Epithelial cell of esophagus (primary cell): ENCODE measurements at places on chromosomes 3 and 15.

GRCh38 chr3:135197246-135197645 is 402.2 kb downstream of the EPHB1 start:
- DNase-seq = no peak

GRCh38 chr15:31228011-31228484 is 98.6 kb upstream of the KLF13 start:
- DNase-seq = no peak

- DNase-seq = no peak
Observed at GRCh38 chr3:118801899-118802298, 232.7 kb downstream of the IGSF11 start.

DNA sequence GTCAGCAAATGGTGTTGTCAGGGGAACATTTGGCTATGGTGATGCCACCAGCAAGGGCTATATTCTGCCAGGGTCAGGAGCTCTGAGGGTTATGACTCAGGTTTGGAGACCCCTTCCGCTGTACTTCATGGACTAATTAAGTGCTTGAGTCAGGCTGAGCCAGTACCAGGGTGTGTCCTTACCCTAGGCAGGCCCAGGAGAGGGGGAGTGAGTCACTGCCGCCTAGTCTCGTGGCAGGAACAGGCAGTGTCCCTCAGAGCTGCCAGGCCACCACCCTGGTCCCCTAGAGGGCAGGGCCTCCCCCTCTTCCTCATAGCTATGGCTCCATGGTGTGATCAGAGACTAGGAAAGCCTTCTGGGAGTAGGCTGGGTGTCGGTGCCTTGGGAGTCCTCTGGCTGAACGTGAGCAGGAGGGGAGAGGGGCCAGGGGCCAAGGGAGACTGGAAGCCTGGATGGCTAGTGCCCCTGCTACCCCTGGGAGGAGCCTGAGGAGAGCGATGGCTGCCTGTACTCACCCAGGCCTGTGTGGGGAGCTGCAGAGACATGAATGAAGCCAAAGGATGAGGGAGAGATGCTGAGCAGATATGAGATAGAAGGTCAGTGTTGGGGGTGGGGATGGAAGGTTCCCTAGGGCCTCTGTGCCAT is 10.6 kb downstream of the MAPKAPK3 start:
- DNase-seq = peak; percentile 91

DNA sequence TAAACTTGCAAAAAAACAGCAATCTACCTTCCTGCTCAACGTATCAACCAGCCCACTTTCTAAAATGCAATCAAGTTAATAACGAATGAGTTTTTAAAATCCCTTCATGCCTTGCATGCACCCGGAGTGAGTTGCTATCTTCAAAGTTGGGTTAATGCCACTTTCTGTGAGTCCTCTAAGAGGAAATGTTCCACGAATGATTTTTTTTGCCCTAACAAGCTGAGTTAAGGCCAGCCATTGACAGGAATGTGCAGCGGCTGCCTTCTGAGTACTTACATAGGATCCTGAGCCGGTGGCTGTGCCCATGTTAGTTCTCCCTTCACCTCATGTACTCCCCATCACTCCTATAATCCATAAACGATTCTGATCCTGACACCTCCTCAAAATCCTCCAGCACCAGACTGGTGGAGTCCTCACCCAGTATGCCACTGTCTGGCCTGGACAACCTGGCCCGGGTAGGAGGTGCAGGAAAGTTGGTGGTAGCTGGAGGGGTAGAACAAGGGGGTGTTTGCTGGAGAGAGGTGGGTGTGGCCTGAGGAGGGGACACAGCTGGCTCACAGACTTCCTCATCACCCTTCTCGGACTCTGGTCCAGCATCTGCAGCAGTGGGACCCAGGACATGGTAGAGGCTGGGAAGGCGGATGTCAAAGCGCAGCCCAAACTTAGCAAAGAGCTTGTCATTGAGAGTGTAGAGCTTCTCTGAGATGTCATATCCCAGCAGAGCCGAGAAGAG is 12.4 kb downstream of the POPDC2 start:
- DNase-seq = no peak

GRCh38 chr3:66885326-66886000 is 112.6 kb upstream of the KBTBD8 start:
- DNase-seq = peak; percentile 91

GRCh38 chr15:82587805-82588204 is 47.5 kb upstream of the RPS17 start:
- no peak for DNase-seq

DNA sequence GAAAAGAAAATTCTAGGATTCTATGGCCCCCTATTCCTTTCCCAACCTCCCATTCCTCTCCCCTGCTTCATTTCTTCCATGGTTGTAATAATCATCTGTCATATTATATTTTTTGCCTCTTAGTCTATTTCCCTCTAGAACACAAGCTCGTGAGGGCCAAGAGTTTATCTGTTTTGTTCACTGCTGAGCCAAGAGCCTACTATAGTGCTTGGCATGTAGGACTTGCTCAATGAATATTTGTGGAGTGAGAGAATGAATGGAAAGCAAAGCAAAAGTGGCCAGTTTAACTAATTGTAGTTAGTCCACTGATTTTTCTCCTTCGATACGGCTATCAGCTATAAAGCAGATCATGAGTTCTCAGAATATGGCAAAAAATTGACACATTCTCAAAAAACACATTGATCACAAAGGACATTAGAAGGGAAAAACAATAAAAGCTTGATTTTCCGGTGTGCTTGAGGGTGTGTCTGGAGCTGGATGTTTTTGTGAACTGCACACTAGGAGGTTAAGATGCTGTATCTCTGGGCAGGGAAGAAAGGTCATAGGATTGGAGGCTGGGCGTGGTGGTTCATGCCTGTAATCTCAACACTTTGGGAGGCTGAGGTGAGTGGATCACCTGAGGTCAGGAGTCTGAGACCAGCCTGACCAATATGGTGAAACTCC is 25.0 kb upstream of the CTSH start:
- DNase-seq = no peak

DNA sequence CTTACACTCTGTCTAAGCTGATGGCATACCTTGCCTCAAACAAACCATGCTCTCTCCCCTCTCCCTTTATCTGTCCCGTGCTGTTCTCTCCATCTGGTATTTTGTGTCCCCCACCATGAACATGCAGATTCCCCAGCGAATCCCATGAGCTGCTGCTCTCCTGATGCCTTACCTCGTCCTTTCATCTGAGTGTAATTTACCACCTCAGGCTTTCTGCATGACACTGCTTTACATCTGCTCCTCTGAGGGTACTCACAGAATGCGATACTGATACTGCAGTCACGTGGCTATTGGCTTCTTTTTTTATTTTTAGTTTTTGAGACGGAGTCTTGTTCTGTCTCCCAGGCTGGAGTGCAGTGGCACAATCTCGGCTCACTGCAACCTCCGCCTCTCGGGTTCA is 341.7 kb downstream of the PTPRG start:
- DNase-seq = no peak

DNA sequence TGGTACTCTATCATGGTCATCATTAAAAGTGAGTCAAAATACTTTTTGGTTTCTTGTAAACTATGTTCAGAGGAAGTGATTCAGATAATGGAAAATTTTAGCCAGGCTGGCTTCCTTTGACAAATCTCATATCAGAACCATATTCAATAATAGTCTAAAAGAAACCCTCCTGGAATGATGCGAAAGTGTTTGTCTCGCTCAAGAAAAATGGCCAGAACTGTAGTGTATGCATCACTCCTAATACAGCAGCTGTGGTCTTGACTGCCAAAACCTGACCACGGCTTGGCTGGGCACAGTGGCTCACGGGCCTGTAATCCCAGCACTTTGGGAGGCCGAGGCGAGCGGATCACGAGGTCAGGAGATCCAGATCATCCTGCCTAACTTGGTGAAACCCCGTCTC is 35.6 kb upstream of the KCNMB2 start:
- DNase-seq = no peak

GRCh38 chr15:81160312-81161159 is 26.5 kb downstream of the CFAP161 start:
- peak; percentile 83 for DNase-seq

GRCh38 chr15:101781928-101782327 is 21.4 kb upstream of the OR4F6 start:
- DNase-seq = no peak

GRCh38 chr3:119751423-119751822 is 30.5 kb upstream of the NR1I2 start:
- no peak for DNase-seq

DNA sequence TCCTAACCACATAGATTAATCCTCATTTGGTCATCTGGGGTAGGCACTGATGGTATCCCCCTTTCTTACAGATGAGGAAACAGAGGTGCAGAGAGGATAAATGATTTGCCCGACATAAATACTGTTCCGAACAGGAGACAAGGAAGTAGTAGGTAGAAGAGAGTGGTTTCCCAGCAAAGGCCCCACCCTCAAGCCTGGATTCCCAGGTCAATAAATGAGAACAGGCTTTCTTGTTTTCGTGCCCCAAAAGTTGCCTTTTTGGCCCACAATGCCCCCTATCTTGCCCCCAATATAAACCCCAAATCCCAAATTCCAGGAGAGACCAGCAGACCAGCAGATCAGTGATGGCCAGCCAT is 125.5 kb upstream of the PRR20G start:
- DNase-seq = no peak

DNA sequence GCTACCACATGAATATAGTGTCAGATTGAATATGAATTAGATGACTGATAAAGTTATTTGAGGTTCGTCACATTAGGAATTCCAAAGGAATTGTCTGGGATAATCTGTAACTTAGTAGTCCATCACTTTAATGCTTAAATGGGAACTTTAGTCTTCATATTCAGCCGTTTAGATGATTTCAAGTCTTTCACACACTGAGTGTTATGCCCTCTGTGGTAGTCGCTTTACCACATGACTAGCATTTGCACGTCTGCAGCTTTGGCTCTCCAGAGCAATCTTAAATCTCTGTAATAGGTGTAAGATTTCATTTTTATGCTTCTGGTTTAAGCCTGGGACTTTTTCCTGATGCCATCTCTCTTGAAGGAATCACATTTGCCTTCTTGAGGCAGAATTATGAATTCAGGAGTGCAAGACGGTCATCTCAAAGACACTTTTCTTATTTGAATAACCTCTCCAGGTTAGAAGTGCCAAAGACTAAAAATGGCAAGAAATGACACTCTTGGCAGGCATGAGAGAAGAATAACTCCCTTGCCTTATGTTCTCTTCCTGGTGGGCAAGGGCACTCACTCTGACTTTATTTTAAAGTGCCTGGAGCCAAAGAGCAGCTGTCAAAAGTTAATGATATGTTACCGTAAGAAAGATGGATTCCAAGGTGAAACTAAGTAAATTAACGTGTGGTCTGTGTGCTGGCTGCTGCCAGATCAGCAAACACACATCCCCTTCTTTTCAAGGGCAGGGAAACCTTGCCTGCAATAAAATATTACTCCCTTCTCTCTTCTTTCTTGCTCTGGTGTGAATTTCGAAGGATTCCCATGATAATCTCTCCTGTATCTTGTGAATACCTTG is 153.3 kb downstream of the B3GALNT1 start:
- no peak for DNase-seq

DNA sequence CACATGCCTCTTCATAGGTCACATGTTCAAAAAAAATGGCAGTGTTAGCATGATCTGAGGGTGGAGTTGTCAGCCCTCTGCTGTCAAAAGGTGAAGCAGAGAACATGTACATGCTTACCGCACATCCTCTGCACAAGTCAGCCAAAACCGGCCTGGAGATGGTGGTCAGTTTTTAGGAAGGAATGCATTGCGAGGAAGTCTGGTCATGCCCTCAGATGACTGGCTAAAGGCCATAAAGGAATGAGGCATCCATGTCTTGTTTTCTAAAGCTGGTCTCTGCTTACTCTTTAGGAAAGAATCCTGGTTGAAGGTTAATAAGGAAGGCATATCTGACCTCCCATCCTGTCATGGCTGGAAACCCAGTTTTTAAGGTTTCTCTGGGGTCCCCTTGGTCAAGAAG is 292.0 kb upstream of the CCDC54 start:
- no peak for DNase-seq

DNA sequence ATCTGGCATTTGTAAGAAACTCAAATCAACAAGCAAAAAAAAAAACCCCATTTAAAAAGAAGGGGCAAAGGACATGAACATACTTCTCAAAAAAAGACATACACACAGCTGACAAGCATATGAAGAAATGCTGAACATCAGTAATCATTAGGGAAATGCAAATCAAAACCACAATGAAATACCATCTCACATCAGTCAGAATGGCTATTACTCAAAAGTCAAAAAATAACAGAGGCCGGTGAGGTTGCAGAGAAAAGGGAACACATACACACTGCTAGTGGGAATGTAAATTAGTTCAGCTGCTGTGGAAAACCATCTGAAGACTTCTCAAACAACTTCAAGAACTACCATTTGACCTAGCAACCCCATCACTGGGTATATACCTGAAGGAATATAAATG is 199.4 kb upstream of the THBS1 start:
- DNase-seq = peak; percentile 27

DNA sequence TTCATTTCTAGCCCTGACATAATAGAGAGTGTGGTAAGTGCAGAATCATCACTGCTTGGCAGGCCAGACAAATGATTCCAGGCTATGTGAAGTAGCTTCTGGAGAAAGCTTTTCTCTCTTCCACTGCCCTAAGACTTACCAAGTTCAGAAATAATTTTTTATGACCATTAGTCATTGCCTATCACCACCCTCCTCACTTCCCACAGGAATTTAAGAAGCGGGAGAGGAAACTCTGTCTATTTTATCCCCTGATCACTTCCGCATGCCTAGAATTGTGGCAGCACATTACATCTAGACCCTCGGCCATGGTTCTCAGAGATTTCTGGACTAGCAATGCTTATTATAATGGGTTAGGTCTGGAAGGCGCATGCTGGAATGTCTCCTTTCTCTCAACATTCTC is 397.8 kb upstream of the NR2F2 start:
- DNase-seq = no peak

- DNase-seq = peak; percentile 64
Observed at GRCh38 chr15:67745073-67746006, 80.0 kb upstream of the SKOR1 start.

DNA sequence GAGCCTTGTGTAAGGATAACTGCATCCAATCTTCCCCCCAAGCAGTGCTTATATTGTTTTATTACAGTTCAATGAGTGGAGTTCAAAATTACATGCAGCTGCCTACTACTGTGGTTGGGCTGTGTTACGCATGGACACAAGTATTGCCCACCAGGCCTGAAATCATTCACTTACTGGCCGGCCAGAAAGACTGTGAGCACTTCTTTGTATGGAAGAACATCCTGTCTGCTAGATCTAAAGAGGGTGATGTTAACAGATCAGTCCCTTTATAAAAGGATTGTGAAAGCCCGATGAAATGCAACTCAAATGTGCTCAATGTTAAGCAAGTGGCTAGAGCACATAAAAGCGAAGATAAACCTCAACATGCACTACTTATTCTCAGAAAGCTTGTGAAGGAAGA is 132.5 kb downstream of the FOXP1 start:
- no peak for DNase-seq

DNA sequence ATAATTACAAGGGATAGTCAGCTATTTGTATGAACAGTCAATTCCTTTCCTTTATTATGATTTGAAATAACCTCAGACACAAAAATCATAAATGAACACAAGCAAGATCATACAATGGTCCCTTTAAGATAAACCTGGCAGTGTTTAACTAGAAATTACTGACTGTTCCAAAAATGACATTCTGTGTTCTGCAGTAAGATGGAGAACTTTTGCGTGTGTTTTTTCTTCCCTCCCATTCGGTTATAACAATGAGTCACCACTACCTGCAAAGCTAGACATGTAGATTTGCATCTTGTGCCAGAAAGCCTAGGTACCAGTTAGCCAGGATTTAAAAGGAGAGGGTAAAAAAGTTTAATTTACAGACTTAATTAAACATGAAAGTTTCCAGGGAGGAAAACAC is 248.2 kb upstream of the ADAMTS9 start:
- DNase-seq = peak; percentile 73

GRCh38 chr3:144275005-144275404 is 303.4 kb downstream of the DIPK2A start:
- no peak for DNase-seq
